Bone marrow (tissue), 2 donors: ENCODE measurements at places on chromosomes 16 and 17.

GRCh38 chr17:6191405-6192324 is 121.5 kb downstream of the WSCD1 start:
- no peak for DNase-seq

GRCh38 chr17:39852239-39852638 is 11.9 kb downstream of the IKZF3 start:
- no peak for DNase-seq

DNA sequence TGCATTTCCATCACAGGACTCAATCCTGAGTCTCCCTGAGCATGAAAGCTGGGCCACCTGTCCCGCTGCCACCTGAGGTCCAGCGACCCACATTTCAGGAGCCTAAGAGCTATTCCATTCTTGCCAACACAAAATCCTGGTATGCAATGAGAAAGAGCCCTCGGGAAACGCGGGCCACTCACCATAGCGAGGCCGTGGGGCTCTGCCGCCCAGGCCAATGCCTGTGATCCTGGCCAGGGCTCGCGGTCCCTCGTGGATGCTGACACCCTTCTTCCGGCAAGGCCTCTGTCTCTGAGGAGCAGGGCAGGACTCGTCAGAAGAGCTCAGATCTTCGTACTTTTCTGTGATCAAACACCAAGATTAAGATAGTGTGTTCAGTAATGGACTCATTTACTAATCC is 11.6 kb downstream of the NUDT16L1 start:
- DNase-seq = no peak

DNA sequence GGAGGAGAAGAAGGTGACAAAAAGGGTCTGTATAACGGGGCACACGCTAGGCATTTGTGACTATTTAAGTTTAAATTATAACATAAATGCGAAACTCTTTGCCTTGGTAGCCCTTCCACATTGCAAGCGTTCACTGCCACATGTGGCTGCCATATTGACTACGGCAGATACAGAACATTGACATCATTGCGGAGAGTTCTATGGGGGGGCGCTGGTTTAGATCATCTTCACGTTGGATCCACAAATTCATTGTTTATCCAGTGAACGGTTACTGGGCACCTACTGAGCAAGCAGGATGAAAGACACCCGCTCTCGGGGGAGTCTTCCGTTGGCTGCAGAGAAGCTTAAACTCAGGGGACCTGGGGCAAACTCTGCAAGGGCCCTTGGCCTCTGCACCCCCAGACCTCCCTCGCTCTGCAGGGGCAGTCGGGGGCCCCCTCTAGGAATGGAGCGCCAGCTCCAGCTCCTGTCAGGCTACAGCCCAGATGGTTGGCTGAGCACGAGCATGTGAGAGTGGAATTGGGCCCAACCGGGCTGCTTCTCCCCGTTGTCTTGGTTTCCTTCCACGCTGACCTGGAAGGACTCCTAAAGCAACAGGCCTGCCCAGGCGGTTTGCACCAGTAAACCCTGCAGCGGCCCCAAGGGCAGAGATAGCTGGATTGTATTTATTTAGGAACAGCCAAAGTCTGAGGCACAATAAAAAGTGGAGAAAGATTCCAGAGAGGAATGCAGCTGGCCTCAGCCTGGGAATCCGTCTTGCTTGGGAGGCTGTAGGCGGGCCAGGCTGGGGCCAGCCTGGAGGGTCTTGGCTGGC is 172.2 kb downstream of the SEC14L1 start:
- no peak for DNase-seq

GRCh38 chr17:21039839-21040575 is 2.8 kb downstream of the USP22 start:
- DNase-seq = no peak

DNA sequence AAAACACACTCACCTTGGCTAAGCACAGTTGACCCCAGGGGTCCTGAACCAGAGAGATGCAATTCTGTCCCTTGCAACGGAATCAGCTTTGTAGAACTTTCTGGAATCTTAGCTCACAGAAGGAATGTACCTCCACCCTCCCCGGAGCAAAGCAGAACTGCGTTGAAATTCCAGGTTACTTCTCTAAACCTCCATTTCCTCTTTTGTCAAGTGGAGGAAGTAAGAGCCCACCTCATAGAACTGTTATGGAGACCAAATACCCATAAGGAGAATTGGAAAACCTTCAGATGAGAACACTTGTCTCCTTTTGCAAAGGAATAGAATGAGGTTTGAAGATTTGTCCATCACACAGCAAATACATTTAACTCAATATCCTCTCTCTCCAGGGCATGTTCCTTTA is 86.6 kb upstream of the RBBP6 start:
- DNase-seq = no peak

GRCh38 chr16:55539488-55539887 is 27.0 kb upstream of the CAPNS2 start:
- no peak for DNase-seq

DNA sequence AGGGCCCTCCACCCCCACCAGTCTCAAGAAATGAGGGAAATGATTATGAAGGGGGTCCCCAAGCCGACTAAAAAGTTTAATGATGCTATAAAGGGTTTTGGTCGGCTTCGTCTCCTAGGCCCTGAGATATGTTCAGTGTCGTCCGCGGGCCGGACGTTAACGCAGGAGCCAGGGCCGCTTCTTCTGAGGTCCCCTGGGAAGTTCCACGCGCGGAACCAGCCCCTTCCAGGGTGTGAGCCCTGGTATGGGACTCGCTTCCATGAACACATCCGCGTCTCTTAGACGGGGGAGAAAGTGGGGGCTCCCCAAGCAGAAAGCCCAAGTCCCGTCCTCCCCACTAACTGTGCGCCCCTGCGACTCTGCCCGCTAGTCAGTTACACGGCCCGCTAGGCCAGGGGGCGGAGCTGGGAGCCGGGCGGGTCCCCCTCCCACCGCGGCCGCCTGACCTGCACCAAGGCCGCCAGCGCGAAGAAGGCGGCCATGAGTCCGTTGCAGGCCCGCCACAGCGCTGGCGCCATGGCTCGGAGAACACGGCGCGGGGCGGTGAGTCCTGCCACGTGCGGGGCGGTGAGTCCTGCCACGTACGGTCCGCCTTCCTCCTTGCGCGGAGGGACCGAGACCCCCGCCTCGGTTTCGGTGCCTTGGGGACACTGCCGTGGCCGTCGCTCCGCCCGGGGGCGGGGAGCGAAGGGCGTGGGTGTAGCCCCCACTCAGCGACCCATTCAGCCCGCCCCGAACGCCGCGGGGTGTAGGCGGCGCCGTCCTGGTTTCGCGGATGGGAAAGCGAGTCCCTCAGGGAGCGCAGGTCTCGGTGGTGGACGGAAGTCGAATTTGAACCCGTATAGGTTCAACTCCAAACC is at the start of gene TMEM220:
TMEM220 (minus strand) TSS at position 690 of the 860 bp plus-strand sequence; CDS start at position 518, 172 bp downstream.
- peak; percentile 31 for DNase-seq

DNA sequence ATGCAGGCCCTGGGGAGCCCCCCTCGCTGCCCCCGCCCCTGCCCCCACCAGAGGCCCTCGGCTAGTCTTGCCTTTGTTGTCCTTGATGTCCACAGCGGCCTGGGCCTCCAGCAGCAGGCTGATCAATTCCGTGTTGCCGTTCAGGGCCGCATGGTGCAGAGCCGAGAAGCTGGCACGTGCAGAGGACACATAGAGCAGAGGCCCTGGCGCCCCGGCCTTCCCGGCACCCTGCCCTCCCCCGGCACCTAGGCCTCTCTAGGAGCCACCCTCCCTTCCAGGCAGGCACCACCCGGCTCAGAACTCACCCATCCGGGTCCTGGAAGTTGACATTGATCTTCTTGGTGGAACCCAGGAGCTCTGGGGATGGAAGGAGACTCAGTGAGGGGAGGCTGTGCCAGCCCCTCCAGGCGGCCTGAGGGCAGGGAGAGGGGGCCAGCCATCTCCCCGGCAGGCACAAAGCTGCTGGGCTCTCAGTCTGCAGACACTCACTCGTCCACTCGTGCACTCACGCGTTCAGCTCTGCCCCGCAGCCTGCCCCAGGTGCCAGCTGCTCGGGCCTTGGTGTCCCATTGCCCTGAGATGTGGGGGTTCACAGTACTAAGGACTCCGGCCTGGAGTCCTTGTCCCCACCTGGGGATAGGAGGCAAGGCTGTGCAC is 6.3 kb downstream of the CASKIN1 start:
- DNase-seq = no peak

GRCh38 chr16:56364865-56365264 is 60.5 kb downstream of the AMFR start:
- no peak for DNase-seq

DNA sequence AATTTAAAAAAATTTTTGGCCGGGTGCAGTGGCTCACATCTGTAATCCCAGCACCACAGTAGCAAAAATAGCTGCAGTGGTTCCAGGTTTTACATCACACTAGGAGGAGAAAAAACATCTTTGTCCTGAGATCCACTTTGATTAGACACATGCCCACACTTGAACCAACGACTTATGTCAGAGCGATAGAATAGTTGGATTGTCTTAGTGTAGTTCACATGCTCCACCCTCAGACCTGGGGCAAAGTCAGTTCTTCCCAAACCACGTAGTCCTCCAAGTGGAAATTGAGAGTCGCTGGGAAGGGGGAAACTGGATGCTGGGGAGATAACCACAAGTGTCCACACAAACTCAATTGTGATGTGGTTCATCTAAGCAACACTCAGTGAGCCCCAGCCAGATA is 11.4 kb upstream of the ITGAM start:
- no peak for DNase-seq

DNA sequence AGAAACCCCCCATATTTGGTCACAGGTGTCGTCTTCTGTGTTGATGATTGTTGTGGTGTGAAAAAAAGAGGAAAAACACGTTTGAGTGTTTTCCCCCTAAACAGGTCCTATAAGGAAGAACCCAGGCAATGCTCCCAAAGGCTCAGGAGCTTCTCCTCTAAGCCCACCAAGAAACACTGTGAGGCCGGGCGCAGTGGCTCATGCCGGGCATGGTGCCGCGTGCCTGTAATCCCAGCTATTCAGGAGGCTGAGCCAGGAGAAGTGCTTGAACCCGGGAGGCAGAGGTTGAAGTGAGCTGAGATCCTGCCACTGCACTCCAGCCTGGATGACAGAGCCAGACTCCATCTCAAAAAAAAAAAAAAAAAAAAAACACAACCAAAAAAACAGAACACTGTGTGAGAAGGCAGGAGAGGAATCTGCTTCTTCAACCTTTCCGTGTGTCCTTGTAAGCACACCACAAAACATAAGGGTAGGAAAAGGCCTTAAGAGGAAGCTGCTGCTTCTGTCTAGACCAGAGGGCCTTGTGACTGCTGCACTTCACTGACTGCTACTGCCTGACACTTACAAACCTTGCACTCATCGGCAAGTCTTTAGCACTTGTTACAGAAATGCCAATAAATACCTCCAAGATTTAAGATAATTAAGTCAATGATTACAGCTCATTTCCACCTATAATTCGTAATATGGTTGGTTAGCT is 9.3 kb downstream of the JPT1 start:
- DNase-seq = no peak

DNA sequence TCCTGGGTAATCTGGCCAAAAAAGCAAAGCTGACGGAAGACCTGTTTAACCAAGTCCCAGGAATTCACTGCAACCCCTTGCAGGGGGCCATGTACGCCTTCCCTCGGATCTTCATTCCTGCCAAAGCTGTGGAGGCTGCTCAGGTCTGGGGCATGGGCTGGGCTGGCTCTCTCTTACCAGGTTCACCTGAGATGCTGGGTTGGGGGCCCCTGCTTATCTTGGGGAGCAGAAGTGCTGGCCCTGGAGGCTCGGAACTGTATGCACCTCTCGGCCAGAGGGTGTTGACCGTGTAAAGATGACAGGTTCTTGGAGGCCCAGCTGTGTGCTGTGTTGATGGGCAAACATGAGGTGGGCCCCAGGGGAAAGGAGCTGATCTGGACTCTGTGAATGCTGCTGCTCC is 40.2 kb downstream of the GPT2 start:
- DNase-seq = no peak

DNA sequence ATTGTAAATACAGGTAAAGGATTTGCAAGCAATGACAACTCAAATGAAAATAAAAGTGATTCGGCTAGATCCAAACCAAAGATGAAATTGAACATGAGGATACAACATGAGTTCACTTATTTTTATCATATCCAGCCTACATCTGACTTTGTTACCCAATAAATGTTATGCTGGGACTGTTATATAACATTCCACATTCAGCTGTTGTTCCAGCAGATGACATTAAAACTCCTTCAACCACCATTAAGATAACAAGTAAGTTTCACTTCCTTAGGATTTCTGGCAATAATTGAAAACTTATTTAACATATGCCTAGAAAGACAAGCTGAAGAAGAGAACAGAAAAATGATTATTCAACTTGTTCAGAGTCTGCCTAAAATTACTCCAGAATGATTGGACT is 729.4 kb downstream of the CDH11 start:
- DNase-seq = no peak

- no peak for DNase-seq
Measured at GRCh38 chr16:84631886-84632285, 14.0 kb upstream of the COTL1 start.

DNA sequence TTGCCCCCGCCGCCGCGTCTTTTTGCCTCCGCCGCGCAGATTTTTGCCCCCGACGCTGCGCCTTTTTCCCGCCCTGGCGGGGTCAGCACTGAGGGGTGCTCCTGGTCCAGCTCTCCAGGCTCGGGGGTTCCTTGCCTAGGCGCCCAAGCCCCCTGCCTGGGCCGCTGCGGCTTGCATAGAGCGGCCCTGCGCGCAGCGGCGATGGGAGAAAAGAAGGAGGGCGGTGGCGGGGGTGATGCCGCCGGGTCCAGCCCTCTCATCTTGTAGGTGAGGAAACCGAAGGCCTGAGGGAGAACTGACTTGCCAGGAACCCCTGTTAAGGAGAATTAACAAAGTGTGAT is 330.8 kb upstream of the WSB1 start:
- no peak for DNase-seq

GRCh38 chr17:74361230-74362068 is at the start of gene BTBD17:
TSS of gene BTBD17 (minus strand) at chr17:74361868. CDS start at chr17:74361819, 49 bp downstream.
- DNase-seq = no peak

DNA sequence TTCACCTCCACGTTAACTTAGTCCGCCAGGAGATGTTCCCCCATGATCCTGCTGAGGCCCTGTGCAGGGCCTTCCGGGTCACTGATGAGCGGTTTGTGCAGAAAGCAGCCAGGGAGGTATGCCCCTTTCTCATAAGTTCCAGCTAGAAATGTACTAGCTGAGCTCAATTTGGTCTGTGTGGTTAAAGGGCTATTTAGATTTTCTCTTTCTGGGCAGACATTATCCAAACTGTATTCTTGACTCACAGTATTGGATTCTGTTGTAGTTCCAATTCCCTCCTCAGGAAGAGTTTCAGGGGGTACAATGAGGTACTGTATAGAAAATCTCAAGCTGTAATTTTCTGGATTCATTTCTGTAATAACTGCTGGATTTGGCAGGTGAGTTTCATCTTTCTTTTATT is 137.1 kb downstream of the TRIM37 start:
- no peak for DNase-seq

DNA sequence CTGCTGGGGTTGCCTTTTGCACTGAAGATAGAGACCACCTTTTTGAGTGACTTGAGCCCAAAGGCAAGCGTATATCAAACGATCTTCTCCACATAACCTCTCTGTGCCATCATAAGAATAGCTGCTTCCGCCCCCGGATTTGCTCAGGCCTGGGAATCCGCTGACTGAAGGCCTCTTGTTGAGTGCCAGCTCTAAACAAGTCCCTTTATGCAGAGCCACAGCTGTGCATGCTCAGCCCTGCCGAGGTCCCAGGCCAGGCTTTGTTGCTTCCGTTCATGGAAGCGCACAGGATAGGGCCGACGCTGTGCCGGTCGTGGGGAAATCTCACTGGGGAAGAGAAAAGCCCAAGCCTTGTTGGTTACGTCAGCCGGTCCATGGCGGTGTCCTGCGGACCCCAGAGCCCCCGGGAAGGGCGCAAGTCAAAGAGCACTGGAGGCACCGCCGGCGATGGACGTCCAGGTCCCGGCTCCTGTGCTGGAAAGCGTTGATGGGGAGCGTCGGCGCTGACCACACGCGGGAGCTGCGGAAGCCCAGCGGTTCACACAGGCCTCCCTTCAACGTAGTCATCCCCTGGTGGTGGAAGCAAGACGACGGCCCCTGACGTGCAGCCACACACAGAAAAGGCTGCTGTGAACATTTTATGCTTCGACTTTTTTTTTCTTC is 23.5 kb upstream of the RPL13 start:
- DNase-seq = no peak
